B cell (primary cell): ENCODE measurements at places on chromosomes 13 and 19. TPM values are rescaled to one million over a fixed set of nuclear protein-coding genes. Genes with fewer than 3 reads are reported as not detected.

The ZNF30 gene
- total RNA-seq = 3.3 and 5.1 TPM in 2 replicates

The FBXO27 gene
- total RNA-seq = 0.12 TPM in 1 of 2 replicates, not detected in the other

The ZNF726 gene
- total RNA-seq = 5.6 and 8.3 TPM in 2 replicates

The FCAR gene
- 0.34 TPM in 1 of 2 replicates, not detected in the other for total RNA-seq

The SPTBN4 gene
- 0.56 and 0.67 TPM in 2 replicates for total RNA-seq

DNA sequence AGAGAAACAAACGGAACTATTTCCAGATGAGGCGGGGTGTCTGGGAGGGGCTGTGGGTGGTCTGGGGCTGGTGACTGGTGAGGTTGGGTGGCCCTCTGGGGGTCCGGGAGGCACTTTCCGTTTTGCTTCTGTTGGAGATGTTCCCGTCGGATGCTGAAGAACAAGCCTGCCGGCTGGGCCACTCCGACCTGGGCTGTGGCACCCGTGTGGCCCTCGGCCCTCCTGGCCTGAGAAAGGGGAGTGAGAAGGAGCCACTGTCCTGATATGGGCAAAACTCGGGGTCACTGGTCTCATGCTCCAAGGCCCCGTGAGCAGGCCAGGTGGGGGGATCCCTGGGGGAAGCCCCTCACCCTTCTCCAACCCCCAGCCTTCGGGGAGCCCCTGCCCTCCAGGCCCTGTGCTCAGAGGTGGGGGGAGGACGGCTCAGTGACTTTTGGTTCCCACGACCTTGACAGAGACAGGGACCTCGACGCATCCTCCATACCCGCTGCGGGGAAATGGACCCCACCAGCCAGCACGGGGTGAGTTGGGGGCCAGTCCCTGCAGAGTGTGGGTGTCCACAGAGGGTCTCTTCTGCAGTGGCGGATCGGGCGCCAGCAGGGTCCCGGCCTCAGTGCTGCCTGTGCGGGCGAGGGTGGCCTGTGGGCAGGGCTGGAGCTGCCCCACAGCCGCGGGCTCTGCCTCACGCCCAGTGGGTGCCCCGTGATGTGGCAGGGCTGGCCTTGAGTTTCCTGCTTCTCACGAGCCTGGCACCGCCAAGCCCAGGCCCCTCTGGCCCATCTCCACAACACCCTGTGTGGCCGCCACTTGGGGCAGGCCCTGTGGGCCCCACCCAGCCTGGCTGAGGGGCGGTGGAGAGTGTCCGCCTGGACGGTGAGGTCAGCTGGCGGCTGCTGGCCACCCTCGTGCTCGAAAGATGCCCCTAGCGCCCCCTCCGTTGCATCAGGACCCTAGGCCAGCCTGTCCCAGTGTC lies 4.4 kb upstream of the TBXA2R start:
- DNase-seq = no peak

- no peak for DNase-seq
Observed at GRCh38 chr19:2119921-2120785, 23.4 kb downstream of the IZUMO4 start.

DNA sequence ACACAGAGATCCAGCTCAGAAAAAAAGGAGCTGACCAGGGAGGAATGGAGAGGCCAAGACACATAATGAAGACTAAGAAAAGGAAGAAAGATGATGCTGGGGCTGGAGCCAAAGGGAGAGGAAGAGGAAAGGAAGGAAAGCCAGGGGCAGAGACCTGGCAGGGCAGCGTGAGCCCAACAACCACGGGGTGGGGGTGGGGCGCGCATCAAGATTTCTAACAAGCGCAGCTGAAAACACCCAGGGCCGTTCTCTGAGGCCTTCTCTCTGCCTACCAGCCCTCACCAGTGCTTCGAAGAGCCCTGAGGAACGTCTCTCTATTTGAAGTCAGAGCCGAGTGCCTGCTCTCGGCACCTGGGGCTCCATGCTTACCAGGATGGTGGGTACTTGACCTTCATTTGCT lies 23.6 kb upstream of the POU2F2 start:
- DNase-seq = no peak

DNA sequence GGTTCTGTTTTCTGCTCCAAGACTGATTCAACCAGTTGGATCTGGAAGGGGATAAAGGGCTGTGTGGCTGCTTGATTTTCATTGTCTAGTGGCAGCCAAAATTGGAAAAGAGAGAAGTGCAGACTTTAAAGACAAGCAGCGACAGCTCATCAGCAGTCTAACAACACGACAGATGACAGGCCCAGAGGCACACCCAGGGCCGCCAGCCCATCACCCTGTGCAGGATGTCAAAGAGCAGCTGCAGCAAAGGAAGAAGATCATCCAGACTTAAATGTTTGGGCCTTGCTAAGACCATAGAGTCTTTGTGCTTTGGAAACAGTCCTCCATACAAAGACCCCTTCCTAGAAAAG lies 421.0 kb upstream of the KLF12 start:
- DNase-seq = no peak

DNA sequence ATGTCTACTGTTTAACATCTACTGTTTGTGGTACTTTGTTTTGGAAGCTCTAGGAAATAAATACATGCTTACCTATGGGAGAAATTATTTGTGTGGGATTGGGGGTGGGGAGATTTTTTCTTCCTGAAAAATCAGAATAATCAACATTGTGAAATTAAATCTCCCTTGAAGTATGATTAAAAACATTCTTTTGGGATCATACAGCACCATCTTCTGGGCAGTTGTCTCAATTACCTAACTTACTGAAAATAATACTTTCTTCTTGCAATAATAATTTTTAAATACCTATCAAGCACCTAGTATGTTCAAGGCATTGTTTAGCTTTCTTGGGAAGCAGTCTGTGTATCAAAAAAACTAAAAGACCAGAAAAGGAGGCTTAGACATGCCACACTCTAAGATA lies 576.5 kb upstream of the ARGLU1 start:
- DNase-seq = no peak

- DNase-seq = no peak
Observed at GRCh38 chr13:19632915-19633478, 462 bp upstream of the MPHOSPH8 start.

- DNase-seq = no peak
Observed at GRCh38 chr13:64154514-64154913, 2738.9 kb upstream of the PCDH20 start.

GRCh38 chr19:29855087-29855486 lies 43.3 kb downstream of the CCNE1 start:
- DNase-seq = no peak
